Right cardiac atrium (tissue), 5 donors: ENCODE measurements at places on chromosomes 5 and 9. TPM values are rescaled to one million over a fixed set of nuclear protein-coding genes. Genes with fewer than 3 reads are reported as not detected.

DNA sequence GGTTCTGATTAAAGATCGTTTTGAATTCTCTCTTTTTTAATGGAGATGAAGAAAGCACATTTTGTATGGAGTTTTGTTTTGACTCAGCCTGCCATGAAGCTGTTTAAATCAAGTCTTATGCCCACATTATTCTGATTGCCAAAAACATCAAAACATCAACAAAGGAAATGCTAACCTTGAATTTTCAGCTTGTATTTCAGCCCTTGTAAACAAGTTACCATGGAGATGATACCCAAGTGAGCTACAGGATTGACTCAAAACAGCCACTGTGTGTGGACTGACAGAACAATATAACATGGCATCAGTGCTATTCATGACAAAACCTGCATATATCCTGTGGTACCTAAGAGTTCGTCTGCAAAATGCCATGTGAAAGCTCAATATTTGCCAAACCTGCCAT is 1581.0 kb downstream of the MAT2B start:
- DNase-seq = no peak

DNA sequence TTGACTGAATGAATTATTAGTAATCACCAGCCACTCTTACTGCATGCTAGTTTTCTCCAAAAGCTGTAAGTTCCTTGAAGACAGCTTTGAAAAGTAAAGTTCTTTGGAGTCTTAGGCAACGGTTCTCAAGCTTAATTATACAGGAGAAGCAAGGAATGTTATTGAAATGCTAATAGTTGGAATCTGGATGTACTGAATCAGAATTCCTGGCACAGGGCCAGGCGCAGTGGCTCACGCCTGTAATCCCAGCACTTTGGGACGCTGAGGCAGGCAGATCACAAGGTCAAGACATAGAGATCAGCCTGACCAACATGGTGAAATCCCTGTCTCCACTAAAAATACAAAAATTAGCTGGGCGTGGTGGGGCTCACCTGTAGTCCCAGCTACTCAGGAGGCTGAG is 33.4 kb downstream of the GRIA1 start:
- DNase-seq = peak; percentile 56

DNA sequence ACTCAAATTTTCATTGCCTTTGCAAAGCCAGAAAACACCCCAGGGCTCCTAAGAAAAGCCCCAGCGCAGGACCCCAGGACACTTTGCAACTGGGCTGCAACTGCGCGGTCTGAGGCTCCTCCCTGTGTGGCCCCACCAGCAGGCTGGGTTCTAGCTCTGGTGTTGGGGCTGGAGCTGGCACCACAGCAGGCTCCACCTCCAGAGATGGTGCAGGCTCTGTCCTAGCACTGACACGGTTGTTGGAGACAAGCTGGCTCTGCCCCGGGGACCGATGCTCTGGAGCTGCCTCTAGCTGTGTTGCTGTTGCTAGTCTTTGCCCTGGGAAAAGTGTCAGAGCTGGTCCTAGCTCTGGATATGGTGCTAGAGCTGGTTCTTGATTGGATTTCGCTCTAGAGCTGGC is 13.6 kb downstream of the LCN10 start:
- DNase-seq = no peak

- no peak for DNase-seq
These were observed 203.4 kb downstream of the SYK start for GRCh38 chr9:91004992-91005391.

- no peak for DNase-seq
These were observed 308.2 kb downstream of the ZNF608 start for GRCh38 chr5:124438026-124438902.

GRCh38 chr9:105114964-105115728 is 129.3 kb upstream of the SLC44A1 start:
- DNase-seq = peak; percentile 64

DNA sequence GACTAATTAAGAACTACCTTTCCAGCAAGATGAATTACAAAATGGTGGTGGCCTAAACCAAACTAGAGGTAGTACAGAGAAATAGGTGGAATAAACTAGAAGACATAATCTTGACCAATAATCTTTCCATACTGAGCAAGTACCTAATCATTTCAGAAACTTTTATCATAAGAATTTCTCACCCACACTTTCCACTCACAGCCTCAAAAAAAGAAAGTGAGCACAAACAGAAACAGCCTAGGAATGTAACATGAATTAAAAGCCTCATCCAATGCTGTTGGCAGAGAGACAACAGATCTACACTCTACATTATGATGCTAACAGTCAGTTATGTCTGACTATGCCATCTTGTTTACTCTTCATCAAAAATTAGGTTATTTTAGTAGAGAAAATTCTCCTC is 1.3 kb downstream of the RNF38 start:
- DNase-seq = no peak

DNA sequence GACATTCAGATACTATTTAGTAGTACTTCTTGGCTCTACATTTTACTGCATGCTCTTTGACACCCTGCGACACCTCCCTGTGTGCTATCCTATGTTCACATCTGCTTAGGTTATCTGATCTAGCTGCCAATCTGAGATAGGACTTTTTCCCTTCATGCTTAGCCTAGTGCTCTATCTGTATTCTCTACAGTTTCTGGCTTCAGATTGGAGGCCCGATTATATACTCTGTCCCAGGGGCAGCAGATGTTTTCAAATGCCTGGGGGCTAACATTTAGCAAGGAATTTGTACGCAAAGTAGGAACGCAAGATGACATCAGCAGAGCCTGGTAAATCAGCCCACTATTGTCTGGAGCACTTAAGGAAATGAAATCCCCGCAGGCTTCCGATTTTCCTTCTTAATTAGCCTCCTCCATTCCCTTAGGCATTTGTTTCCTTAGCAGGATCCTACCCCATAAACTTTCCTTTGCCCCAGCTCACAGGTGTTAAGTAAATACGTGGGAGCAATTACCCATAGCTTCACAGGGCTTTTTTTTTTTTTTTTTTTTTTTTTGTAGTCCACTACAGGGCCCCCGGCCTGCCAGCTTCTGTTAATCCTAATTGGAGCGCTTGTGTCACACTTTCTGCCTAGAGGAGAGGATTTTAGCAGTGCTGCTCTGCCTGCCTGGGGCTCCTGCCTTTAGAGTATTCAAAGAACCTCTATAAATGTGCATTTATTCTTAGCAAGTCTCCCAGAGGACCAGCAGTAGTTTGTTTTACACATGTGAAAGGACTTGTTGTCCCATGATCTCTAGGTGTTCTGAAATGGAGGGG is 61.1 kb upstream of the LPAR1 start:
- no peak for DNase-seq

AGXT2 gene
- total RNA-seq = not detected
